ENCODE measurements at places on chromosomes 12 and 14.

DNA sequence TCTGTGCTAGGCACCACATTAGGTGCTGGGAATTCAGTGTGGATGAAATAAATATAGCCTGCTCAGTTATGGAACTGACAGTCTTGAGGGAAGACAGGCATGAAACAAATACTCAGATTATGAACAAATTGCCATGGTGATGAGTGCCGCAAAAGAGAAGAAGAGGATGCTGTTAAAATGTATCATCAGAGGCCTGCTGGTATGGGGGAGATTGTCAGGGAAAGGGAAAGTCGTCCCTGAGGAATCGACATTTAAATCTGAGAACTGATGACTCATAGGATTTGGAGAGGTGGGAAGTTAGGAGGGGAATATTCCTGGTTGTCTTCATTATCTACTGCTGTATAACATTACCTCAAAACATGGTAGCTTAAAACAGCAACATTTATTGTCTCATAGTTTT is 42.0 kb downstream of the PPP1R36 start:
- no peak for ATAC-seq

DNA sequence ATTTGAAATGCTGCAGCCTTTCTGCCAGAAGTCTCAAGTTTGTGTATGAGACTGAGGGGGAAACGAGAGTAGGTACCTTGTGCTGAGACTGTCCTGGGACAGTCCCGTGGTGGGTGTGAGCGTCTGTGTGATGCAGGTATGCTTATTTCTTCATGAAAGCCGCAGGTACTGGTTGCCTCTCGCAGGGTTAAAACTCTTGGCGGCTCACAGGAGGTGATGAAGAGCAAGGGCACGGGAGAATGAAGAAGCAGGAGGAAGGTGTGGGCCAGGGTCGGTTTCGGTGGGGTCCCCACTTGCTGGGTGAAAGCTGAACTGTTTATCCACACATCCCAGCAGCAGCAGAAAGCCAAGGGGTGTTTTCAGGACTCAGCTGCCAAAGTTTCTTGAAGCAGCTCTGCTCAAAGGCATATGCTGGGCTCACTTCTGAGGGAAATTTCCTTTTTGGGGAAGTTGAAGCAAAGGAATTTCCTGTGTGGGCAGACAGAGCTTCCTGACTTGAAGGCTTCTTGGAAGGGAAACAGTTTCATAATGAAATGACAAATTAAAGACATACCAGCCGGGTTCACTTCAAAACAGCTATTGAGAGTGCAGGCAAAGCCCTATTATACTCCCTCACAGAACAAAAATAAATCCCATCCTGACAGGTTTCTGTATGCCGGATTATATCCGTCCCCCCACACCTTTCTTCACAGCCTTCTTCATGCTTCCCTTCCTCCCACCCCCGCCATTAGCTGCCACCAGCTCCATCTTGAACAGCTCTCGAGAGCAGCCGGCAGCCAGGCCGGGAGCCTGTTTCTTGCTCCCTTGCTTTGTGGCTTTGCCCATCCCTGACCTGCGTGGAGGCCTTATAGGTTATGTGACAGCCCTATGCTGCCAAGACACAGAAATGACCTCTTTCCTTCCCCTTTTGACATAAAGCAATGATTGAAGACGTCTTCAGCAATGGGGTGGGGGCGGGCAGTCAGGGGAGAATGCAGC is 116.6 kb downstream of the ETV6 start:
- peak; percentile 97 for ATAC-seq

- peak; percentile 39 for ATAC-seq
These were observed 778 bp downstream of the TCP11L2 start for GRCh38 chr12:106303202-106303820.

DNA sequence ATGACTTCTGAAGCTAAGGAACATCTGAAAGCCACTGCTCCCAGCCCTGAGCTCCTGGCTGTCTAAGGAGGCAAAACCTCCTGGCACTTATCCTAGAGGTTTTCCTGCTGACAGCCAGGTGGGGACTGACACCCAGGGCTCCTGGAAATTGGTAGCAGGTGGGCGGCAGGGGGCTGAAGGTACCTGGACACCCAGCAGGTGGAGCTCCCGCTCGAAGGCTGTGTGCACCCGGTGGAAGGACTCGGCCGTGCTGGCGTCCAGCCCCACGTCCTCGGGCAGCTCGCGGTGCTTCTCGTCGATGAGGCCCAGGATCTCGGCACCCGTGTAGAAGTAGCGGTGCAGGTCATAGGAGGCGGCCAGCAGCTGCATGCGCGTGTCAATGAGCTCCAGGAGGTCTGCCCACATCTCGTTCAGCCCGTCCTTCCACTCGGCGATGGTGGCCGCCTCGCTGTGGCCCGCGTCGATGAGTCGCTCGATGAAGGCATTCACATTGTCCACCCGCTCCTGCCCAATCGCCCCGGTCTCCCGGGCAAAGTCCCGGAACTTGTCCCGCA is 68.2 kb downstream of the PLEKHG3 start:
- ATAC-seq, result no peak

DNA sequence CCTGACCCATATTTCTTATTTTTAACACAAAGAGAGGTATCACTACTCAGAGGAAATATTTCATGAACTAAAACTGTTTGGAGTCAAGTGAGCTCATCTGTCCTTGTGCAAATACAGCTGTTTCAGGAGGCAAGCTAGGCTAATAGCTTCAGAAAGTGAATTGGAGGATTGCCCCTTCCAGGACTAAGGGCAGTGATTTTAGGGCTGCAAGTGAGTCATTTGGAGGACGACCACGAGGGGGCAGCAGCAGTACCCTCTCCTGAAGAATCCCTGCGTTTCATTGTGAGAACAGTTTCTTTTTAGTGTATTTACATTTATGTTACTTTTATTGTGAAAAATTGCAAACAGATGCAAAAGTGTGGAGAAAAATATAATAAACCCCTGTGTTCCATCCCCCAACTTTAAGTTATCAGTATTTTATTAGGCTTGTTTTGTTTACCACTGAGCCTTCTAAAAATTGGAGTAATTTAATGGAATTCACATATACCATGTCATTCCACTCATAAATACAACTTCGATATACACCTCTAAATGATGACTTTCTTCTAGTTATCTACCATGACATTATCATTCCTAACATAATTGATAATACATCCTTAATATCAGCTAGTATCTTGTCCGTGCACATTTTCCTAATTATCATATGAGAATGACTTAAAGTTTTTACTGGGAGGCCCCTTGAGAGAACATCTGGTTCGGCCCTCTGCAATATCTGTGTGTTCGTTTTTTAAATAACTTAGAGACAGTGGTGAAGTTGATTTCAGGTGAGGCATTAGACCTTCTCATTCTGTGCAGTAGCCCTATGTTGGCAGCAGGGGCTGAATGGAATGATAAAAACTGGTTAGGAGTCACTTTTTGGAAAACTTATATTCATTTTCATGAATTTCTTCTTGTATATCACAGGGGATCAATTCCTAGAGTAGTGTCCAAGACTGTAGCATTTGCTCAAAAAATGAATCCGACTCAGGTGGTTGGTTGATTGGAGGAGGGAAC is 13.7 kb downstream of the FOXJ2 start:
- peak; percentile 70 for ATAC-seq

- peak; percentile 82 for ATAC-seq
These were observed 128.4 kb upstream of the SSTR1 start for GRCh38 chr14:38079268-38079667.

GRCh38 chr12:122064025-122064777 is 14.4 kb upstream of the MLXIP start:
- ATAC-seq, result peak; percentile 75

DNA sequence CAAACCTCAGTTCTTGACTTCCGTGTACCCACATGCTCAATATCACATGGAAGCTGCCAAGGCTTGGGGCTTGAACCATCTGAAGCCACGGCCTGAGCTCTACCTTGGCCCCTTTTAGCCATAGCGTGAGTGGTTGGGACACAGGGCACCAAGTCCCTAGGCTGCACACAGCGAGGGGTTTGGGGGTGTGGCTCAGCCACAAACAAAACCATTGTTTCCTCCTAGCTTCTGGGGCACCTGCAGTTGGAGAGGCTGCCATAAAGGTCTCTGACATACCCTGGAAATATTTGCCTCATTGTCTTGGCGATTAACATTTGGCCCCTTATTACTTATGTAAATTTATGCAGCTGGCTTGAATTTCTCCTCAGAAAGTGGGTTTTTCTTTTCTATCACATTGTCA is 628.6 kb downstream of the NRXN3 start:
- ATAC-seq, result no peak
